ENCODE measurements at places on chromosomes 5 and 9.

- peak; percentile 63 for DNase-seq
These were observed at the start of gene CDKN2A for GRCh38 chr9:21993893-21994555. TSS of gene CDKN2A (minus strand) at chr9:21994392.

GRCh38 chr9:28741459-28741858, 1168.2 kb upstream of the C9orf72 start:
- no peak for DNase-seq

DNA sequence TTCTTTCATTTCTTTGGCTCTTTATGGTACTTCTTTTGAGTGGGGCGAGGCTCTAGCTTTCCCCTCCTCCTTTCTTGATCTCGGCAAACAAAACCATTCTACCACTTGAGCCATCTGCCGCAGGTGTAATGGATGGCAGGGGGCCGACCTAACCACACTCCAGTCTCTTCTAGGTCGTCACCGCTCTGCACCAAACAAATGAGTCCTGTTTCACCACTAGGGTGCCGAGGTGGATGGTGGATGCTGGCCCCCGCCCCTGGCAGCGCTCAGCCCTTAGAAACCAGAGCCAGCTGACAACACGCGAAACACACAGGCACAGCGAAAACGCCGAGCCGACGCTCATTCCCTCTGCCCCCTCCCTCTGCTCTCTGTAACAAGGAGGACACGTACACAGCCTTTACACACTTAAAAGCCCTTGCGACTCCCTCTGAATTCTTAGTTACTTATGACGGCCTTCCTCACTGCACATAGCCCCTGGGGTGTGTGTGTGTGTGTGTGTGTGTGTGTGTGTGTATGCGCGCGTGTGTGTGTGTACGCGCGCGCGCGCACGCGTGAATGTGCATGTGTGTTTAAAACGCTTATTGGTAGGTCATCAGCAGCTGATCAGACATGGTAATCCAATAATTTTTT, 199.4 kb downstream of the MEF2C start:
- no peak for DNase-seq

DNA sequence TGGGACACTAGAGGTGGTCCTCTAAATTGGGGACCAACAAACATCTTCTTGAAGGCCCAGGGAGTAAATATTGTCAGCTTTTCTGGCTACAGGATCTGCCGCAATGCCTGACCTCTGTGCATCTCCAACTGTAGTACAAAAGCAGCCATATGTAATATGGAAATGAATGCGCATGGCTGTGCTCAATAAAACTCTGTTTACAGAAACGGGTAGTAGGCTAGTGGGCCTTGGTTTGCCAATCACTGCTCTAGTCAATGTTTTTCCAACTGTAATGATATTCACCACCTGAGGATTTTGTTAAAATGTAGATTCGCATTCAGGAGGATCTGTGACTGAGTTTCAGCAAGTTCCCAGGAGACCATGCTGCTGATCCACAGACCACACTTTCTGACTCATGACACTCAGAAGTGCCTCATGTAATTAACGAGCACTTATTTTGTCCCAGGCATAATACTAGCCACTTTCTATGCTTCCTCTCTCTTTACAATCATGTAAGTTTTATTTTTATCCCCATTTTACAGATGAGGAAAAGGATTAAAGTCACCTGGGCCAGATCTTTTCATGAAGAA, 96.9 kb downstream of the MED27 start:
- DNase-seq, result no peak

DNA sequence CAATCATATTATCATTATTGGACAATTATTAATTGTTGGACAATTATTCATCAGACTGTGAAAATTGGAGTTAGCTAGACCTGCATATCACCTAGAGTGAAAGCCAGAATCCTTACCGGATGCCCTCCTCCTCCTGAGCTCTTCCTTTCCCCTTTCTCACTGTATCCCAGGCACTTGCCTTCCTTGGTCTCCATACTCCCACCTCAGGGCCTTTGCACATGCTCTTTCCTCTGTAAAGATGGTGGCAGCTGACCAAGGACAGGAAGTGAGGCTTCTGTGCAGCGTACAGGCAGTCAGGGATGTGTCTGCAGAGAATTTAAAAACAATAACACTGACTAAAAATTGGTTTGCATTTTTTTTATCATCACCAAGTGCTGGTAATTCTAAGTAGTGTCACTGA, 15.5 kb upstream of the FAM193B start:
- DNase-seq, result no peak

GRCh38 chr5:75465480-75465879, 45.9 kb downstream of the CERT1 start:
- DNase-seq, result no peak

DNA sequence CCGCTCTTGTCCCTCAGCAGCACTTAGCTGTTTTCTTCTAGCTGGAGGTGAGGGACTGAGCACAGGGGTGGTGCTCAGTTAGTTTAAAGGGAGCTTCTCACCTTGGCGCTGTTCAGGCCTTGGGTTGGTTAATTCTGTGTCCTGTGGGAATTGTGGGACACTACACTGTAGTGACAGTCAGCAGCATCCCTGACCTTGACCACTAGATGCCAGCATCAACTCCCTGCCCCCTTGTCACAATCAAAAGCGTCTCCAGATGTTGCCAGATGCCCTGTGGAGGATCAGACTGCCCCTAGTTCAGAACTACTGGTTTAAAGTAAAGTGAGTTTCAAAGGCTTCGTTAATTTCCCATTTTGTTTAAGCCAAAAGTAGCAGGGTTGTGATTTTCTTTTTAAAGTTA, 65.5 kb upstream of the DMRT3 start:
- no peak for DNase-seq

DNA sequence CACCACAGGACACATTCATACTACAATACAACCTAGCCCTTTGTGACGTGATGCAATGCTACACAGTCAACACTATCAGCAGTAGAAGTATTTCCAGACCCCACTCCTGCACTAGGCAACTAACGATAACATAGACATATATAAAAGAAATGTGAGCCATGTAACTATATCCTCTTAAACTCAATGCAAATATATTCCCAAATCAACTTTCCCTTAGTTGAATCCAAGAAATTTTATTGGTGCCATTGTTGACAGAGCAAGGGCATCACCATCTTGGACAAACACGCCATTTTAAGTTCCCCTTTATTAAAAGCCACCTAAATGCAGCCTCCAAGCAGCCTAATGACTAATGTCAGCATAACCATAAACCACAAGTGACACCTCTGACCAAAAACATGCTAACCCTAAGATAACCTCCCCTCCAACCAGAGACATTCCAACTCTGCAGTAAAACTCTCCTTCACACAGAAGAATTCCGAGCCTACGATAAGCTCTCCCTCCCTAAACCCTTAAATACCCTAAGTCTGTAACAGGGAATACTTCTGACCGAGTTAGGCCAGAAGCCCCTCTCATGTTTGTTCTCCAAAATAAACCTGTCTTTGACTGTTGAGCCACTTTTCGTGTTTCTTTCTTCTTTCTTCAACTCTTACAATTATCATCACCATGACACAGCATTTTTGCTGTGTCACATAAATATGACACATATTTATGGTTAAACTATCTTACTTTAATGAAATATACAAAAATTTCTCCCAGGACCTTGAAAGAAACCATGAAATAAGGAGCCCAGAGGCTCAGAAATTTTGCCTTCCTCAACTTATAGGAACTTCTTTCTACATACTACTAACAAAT, 1497.8 kb downstream of the EFNA5 start:
- no peak for DNase-seq

- no peak for DNase-seq
These were observed 8.4 kb downstream of the SLC2A6 start for GRCh38 chr9:133470427-133470924.

DNA sequence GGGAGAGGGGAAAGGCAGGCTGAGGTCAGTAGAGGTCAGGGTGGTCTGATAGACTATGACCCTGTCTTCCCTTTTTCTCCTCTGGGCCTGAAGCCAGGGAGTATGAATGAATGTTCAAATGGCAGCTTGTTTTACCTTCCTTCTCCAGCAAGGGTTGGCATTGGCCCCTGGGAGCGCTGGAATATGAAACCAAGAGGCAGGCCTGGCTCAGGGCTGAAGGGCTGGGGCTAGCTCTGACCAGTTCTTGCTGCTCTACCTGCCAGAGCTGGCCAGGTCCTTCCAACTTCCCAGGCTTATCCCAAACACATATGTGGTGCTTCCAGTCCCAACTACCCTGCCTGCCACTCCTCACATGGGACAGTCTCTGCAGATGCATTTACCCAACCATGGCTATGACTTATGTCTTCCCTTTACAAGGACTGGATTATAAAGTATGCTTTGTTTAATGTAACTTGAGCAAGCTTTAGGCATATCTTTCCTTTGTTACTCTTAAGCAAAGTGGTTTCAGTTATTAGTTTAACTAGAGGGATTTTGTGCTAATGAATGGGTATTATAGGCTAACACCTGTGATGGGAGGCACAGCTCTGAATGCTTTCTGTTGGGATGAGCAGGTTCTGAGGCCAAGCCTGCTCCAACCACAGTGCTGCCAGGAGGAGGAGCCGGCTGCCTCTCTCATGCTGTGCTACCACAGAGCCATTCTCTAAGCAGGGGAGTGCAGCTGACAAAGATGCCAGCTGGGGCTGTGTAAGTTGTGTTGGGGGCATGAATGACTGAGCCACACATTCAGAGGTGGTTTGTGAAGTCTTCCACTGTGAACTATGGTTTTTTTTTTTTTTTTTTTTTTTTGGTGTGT, 6.1 kb downstream of the CCNI2 start:
- DNase-seq, result no peak

DNA sequence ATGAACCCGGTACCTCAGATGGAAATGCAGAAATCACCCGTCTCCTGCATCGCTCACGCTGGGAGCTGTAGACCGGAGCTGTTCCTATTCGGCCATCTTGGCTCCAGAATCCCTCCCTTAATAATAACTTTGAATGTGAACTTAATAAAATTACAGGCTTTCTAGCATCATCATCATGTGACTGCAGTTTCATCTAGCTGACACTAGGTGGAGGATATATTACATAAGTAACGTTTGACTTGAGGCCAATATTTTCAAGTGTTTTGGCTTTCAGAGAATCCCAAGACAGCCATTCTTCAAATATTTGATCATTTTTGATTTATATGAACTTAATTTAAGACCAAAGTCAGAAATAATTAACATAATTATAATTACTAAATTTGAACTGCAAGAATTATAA, 474.9 kb upstream of the CDH10 start:
- no peak for DNase-seq

DNA sequence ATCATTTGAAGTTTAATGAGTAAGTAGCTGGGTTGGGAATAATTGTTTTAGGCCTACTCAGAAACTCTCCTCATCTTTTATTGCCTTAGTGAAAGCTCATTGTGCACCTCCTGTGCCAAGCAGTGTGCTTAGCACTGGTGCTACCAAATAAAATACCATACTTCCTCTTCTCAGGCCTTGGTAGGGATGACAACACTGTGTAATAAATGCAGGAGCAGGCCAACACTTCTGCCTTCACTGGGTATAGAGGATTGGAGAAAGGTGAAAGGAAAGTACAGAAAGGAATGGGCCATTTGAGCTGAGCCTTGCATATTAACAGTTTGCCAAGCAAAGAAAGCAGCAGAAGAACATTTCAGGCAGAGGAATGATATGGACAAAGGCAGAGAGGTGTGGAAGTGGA, 285.7 kb downstream of the NR3C1 start:
- no peak for DNase-seq

DNA sequence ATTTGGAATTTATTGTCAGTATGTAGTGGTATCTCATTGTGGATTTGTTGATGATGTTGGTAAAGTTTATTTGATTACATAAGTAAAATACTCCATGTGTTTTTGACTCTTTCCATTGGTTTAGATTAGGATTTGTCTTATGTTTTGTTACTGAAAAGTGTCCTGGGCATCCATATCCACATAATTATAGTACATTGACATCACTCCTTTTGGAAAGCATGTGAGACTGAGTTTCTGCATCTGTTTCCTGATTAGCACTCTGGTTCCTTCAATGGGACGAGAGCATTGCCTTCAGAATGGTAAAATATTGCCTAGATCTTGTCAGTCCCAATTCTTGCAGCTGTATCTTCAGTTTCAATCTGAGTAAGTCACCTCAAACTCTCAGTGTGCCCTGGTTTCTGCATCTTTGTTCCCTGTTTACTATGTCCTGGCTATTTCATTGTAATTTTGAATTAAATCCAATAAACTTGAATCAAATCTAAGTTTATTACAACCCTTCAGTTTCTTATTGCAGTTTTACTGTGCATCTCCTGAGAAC, 128.1 kb downstream of the FBXO38 start:
- DNase-seq, result no peak

DNA sequence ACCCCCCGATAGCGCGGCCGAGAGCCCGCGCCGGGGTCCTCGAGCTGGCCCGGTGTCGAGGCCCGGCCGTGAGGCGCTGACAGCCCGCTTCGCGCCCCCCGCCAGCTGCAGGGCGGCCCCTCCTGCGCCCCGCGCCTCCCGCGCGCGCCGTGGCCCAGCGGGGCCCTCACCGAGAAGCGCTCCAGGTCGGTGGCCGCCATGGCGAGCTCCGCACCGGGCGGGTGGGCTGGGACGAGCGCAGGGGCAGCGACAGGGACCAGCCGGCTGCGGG, 166 bp downstream of the SEPTIN8 start:
- DNase-seq, result no peak
